ENCODE measurements at places on chromosomes 4 and X.

DNA sequence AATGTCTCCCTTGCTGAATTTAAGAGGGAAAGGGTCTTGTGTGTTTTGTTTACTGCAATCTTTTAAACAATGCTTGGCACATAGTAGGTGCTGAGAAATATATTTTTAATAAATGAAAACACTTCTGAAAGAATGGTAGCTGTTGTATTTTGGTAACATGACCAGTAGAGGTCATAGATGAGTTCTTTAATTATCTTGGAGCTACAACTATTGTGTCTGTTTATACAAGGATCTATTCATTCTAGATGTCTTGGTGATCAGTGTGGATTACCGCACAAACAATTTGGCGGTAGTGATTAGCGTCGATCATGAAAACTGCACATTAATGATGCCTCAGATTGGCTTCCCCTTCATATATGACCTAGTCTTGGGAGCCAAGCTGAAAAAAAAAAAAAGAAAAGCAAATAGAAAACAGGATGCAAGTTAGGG, 21.4 kb upstream of the SCRG1 start:
- DNase-seq = peak; percentile 56

DNA sequence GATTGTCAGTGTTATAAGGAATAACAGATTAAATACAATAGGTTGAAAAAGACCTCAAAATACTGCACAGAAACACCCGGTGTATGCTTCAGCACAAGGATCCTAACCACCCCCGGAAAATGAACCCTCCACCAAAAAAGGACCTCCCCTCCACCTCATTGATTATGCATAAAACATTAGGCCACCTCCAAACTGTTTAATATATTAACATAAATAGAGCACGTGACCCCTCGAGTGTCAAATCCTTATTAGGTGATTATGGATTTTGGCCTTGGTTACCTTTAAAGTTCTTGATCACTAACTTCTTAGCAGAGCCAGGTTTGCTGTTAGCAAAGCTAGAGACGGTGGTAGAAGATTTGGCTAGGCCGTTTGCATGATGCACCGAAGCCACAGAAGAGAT, 958 bp downstream of the CUL4B start:
- DNase-seq = no peak

DNA sequence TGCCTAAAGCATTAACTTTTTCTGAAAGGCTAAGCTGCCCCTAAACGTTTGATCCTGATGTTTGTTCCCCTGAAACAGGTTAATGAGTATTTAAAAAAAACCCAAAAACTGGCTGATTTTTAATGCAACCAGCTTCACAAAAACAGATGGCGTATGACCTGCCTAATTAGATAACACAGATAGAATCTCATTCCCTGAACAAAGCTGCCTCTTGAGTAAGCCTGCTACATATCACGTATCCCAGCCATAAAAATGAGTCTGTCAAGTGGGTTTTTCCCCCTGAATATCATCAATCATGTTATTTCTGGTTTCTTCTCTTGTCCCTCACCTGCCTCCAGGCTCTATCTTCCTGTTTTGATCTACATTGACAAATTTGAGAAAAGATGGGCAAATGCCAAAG, 154.2 kb upstream of the FAM9B start:
- no peak for DNase-seq

- DNase-seq = peak; percentile 35
These were observed 777 bp upstream of the CASK start for GRCh38 chrX:41923978-41924683.

- no peak for DNase-seq
These were observed 8.5 kb downstream of the RBM47 start for GRCh38 chr4:40621229-40621591.

DNA sequence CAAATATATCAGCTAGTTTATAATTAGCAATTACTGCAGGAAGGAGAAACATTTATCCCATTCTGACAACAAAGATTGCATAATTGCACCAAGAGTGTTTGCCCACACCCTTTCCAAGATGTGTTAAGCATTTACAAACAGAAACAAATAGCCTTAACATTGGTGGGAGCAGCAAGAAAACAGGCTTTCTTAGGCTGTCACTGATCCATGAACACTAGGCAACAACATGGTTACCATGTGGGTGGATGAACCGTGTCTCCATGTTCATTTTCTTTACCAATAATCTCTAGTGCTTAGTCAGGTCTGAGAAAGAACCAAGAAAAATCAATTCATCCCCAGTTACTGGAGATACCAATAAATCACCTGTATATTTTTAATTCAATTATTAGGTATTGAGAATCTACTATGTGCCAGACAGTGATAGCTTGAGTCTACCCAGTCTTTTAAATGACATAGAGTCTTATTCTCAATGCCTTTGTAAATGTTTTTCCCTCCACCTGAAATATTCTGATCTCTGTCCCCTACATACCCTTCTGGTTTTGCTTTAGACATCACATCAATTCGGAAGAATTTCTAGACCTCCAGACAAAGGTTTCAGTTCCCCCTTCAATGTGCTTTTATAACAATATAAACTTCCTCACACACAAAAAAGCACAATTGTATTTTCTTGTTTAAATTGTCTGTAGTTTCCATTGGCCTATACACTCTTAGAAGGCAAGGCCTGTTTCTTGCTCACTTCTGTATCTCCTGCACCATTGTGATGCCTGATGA, 286.6 kb downstream of the PPP1R2C start:
- no peak for DNase-seq
